ENCODE measurements at places on chromosomes 1 and 21. TPM values are rescaled to one million over a fixed set of nuclear protein-coding genes. Genes with fewer than 3 reads are reported as not detected.

The HUNK gene
- total RNA-seq = 1.2 TPM

The CD1E gene
- total RNA-seq = not detected

The OLIG2 gene
- total RNA-seq = 3.9 TPM

The NEK2 gene
- total RNA-seq = 88.5 TPM

Data from A172 (cell line).